ENCODE measurements at places on chromosomes 2 and 18. TPM values are rescaled to one million over a fixed set of nuclear protein-coding genes. Genes with fewer than 3 reads are reported as not detected.

The GREB1 gene
- 0.33 TPM for total RNA-seq

The MOCOS gene
- 0.15 TPM for total RNA-seq

The REG1B gene
- total RNA-seq = not detected

The GPR39 gene
- total RNA-seq = not detected

DNA sequence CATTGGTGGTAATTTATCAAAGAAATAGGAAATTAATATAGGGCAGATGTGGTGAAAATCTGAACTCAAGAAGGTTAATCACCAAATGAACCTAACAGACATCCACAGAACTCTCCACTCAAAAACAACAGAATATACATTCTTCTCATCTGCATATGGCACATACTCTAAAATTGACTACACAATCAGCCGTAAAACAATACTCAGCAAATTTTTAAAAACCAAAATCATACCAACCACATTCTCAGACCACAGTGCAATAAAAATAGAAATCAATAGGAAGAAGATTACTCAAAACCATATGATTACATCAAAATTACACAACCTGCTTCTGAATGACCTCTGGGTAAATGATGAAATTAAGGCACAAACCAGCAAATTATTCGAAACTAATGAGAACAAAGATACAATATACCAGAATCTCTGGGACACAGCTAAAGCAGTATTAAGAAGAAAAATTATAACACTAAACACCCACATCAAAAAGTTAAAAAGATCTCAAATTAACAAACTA is 31.0 kb downstream of the RBM43 start:
- no peaks in the 10 kb centered on the region for H3K4me1 ChIP-seq
- H3K27ac ChIP-seq = no peak overlapping the region
- DNase-seq = no peak
- no peak overlapping the region for H3K4me3 ChIP-seq

- no peaks in the 10 kb centered on the region for H3K27me3 ChIP-seq
- no peak overlapping the region for H3K4me3 ChIP-seq
- no peak overlapping the region for H3K27ac ChIP-seq
Observed at GRCh38 chr18:41905786-41906527, 49.1 kb upstream of the PIK3C3 start.

DNA sequence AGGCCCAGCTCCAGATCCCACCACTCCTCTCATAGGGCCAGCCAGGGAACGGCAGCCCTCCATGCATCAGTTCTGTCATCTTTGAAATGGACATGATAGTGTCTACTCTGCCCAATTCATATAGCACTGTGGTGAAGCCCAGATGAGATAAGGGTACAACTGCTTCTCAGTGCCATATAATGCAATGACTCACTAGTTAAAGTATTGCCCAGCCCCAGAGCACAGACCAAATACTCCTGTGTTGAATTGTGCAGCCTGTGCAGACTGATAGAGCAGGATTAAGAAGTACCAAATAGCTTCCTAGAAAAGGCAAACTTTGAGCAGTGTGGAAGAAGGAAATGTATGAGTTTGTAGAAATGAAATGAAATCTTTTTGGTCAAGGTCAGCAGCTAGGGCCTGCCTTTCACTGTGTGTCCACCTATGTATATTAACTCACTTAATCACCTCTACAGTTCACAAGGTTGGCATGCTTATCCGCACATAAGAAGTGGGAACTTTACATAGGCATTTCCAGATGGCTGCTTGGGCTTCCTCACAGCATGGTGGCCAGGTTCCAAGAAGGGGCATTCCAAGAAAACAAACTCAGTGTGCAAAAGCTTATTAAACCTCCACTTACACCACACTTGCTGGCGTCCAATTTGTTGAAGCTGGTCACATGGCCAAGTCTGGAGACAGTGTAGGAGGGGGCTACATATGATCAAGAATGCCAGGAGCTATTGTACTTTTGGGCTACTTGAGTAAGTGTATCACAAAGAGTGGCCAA is 102.8 kb upstream of the COPS8 start:
- H3K36me3 ChIP-seq = no peaks in the 10 kb centered on the region
- peaks cover 13% of the 10 kb centered on the region for H3K27me3 ChIP-seq
- no peak for DNase-seq
- H3K4me3 ChIP-seq = no peak overlapping the region
- H3K27ac ChIP-seq = no peak overlapping the region
- H3K4me1 ChIP-seq = no peaks in the 10 kb centered on the region

DNA sequence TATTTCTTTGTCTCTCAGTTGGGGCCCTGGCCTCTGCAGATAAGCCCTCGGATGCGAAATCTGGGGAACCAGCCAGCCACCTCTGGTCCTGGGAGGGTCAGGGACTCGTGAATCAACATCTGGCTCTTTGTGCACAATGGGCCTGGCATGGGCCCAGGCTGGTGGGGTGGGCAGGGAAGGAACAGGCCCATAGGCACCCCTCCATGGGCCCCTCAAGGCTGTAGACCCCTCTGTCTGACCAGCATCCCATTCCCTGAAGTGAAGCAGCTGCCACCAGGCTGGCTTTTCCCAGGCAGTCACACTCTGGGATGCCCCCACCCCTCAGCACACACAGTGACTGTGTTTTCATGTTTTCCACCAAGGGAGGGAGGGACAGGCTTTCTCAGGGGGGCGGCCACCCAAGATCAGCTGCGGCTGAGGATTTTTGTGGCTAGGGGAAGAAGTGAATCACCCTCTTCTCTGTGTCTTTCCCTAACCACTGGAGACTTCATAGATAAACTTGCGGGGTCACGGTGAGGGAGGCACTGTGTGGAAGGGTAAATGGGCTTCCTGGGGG is 166.0 kb downstream of the AGAP1 start:
- DNase-seq = no peak
- H3K27ac ChIP-seq = no peak overlapping the region
- peaks cover 42% of the 10 kb centered on the region for H3K27me3 ChIP-seq
- H3K4me3 ChIP-seq = no peak overlapping the region
- H3K4me1 ChIP-seq = no peaks in the 10 kb centered on the region

GRCh38 chr2:20317690-20318089 is 33.0 kb downstream of the PUM2 start:
- H3K27me3 ChIP-seq = no peaks in the 10 kb centered on the region
- peak overlapping the region; percentile 34 for H3K27ac ChIP-seq
- no peak overlapping the region for H3K4me3 ChIP-seq
- H3K4me1 ChIP-seq = peaks cover 44% of the 10 kb centered on the region

DNA sequence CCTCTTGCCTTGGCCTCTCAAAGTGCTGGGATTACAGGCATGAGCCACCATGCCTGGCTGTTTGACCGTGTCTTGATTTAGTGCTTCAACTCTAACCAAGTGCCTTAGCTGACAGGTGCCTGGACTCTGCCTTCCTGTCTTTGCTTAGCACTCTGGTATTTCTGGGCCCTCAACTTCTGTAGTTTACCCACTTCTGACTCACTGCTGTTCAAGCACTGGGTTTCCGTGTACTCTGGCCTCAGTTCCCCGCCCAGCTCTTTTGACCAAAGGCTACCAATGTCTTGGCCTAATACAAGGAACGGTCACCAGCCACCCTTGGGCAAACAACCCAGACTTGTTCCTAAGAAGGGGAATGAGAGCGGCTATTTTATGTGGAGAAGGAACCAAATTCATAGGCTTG is 35.7 kb upstream of the CABLES1 start:
- no peak for DNase-seq
- H3K4me1 ChIP-seq = no peaks in the 10 kb centered on the region
- peaks cover 4% of the 10 kb centered on the region for H3K27me3 ChIP-seq

DNA sequence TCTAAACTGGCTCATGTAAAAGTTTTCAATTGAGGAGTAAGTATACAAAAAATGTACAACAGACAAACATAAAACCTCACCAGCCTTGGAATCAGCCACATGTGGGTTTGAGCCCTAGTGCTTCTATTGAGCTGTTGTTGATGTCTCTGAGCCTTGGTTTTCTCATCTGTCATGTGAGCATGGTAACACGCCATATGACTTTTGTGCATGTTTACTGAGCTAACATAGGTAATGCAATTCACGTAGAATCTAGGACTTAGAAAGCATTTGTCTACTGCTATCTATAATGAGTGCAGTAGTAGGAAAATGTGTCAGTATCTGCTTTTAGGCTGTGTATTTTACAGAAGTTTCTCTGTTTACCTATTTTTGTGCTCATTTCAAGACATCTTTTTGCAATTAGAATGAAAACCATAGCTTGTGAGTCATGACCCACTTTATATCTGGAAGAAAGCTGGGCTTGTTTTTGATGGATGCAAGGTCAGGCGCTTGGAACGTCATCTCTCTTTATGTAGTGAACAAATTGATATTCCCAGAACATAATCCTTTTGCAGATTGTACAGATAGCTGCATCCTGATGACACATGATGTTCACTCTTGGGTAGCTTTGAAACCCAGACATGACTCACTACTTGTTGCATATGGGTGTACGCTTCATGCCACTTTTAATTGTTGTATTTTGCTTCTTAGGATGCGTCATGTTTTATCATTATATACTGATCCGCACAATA is 94.3 kb downstream of the RNF144A start:
- H3K4me3 ChIP-seq = no peak overlapping the region
- no peak overlapping the region for H3K27ac ChIP-seq
- peaks cover 4% of the 10 kb centered on the region for H3K36me3 ChIP-seq
- no peak for DNase-seq
- H3K27me3 ChIP-seq = no peaks in the 10 kb centered on the region

DNA sequence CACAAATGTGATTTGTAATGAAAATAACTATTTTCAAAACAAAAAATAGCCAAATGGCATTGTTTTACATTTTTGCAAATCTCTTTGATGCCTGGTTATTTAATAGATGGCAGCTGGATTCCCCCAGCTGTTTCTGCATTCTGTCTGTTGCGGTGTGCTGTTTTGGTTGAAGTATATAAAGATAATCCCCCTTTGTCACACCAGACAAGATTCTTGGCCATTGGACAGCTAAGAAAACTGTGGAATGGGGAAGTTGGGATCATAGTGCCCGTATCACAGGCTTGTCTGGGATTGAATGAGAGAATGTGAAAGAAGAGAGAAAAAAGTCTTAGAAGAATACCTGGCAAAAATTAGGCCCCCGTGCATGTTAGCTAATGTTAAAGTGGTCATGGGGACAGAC is 19.5 kb upstream of the LYPD6B start:
- peaks cover 3% of the 10 kb centered on the region for H3K36me3 ChIP-seq
- no peak overlapping the region for H3K4me3 ChIP-seq
- no peak for DNase-seq
- no peaks in the 10 kb centered on the region for H3K27me3 ChIP-seq
- H3K4me1 ChIP-seq = no peaks in the 10 kb centered on the region

- DNase-seq = no peak
- H3K36me3 ChIP-seq = no peaks in the 10 kb centered on the region
- no peaks in the 10 kb centered on the region for H3K4me1 ChIP-seq
Observed at GRCh38 chr18:449374-449773, 51.1 kb downstream of the COLEC12 start.

DNA sequence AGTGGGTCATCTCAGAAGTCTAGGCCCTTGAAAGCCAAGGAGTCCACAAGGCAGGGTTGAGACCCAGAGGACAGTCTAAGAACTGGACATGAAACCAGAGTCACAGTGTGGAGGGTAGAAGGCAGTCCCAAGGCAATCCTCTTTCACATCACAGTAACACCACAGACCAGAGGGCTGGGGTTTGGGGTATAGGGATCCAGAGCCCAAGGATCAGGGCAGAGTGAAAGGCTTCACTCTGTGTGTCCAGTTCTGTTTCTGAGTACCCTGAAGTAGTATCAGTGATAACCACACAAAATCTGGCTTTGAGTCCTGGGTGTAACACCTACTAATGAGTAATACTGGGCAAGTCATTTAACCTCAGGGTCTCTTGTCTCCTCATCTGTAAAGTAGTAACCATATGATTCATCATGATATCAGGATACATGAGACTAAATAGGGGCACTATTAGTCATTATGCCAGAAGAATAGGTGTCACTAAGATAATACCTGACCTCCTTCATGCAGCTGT is 91.0 kb downstream of the ICA1L start:
- peaks cover 10% of the 10 kb centered on the region for H3K4me1 ChIP-seq
- H3K4me3 ChIP-seq = no peak overlapping the region
- H3K27me3 ChIP-seq = no peaks in the 10 kb centered on the region
- DNase-seq = no peak

DNA sequence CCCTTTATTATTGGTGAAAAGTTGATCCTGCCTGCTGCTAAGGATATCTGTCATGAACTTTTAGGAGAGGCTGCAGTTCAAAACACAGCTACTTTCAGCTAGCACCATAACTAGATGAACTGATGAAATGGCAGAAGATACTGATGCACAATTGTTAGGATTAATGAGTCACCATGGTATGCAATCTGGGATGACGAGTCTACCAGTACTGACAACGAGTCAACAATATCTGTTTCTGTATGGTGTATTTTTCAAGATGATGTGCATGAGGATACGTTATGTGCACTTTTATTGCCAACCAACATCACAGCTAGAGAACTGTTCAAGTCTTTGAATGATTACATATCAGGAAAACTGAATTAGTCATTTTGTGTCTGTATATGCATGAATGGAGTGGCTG is 68.7 kb downstream of the NETO1 start:
- H3K4me3 ChIP-seq = no peak overlapping the region
- H3K4me1 ChIP-seq = no peaks in the 10 kb centered on the region
- DNase-seq = no peak
- H3K36me3 ChIP-seq = no peaks in the 10 kb centered on the region
- no peak overlapping the region for H3K27ac ChIP-seq

- H3K4me3 ChIP-seq = no peak overlapping the region
- no peaks in the 10 kb centered on the region for H3K4me1 ChIP-seq
- no peak overlapping the region for H3K27ac ChIP-seq
- no peaks in the 10 kb centered on the region for H3K36me3 ChIP-seq
- no peaks in the 10 kb centered on the region for H3K27me3 ChIP-seq
Observed at GRCh38 chr2:59694176-59694575, 859.3 kb downstream of the BCL11A start.

DNA sequence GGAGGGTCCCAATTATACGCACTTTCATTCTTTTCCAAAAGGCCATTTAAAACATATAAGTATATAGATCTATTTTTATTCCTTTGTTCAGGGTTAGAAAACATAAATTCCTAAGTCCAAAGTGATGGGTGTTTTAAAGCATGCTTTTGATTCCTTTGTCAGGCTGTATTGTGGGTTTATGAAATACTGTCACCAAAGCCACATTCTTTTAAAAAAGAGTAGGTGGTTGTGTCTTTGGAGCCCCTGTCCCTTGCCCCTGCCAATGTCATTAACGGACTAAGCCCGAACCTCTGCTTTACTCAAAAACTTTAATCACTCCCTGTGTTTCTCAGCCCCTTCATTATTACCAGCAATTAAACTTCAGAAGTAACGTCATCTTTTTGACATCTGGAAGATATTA is 104.9 kb upstream of the APCDD1 start:
- DNase-seq = no peak
- peaks cover 1% of the 10 kb centered on the region for H3K27me3 ChIP-seq
- H3K27ac ChIP-seq = no peak overlapping the region

DNA sequence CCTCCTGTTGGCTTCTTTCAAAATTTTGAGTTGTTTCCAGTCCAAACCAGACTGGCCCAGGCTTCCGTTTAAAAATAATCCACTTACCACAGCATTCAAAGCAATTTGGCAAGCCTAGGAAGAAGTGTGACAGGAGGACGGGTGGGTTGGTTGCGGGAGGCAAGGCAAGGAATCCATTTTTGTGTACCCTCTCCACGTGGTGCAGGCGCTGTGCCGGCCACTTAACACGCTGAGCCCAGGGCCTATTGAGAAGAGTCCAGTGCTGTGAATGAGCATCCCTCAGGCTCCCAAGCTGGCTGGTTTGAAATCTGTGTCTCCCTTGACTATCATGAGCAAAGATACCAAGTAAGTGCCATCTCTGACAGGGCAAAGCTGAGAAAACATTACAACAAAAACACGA is 160.9 kb downstream of the NCKAP5 start:
- H3K4me3 ChIP-seq = no peak overlapping the region
- H3K4me1 ChIP-seq = no peaks in the 10 kb centered on the region
- no peak overlapping the region for H3K27ac ChIP-seq
- H3K36me3 ChIP-seq = no peaks in the 10 kb centered on the region

- H3K27ac ChIP-seq = no peak overlapping the region
- H3K27me3 ChIP-seq = peaks cover 35% of the 10 kb centered on the region
- H3K4me1 ChIP-seq = no peaks in the 10 kb centered on the region
- no peaks in the 10 kb centered on the region for H3K36me3 ChIP-seq
- no peak overlapping the region for H3K4me3 ChIP-seq
- no peak for DNase-seq
Observed at GRCh38 chr2:68637047-68637446, 6.3 kb upstream of the PROKR1 start.
